Stimulated activated CD8-positive, alpha-beta memory T cell treated with anti-CD3 and anti-CD28 coated beads, Interleukin-4, amount 100 ng/mL, for 1 hour (primary cell): ENCODE measurements at places on chromosomes 2 and 18.

- DNase-seq = no peak
Observed at GRCh38 chr2:78980152-78980465, 45.4 kb upstream of the REG3G start.

GRCh38 chr2:57987835-57988573 lies 58.6 kb upstream of the VRK2 start:
- DNase-seq = no peak

- no peak for DNase-seq
Observed at GRCh38 chr2:152385650-152386049, 50.7 kb downstream of the FMNL2 start.

GRCh38 chr18:4101009-4101408 lies 354.1 kb downstream of the DLGAP1 start:
- DNase-seq = no peak

DNA sequence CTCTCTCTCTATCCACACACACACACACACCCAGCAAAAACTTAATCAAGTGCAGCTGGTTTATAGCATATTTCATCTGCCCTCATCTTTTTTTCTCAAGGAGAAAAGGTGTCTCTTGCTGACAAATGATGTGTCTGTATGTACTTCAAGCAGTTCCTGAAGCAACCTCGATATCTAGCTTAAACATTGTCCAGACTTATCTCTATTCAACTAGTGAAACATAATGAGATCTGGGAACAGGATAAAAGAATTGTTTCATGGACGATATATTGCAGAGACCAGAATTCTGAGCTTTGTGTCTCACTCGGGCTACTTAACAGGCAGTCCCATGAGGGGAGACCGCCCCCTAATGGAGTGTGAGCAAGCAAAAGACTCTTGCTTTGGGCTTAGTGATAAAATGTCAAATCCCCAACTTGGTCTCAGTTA lies 929.2 kb upstream of the SOX11 start:
- DNase-seq = no peak

- no peak for DNase-seq
Observed at GRCh38 chr18:4074647-4075046, 380.5 kb downstream of the DLGAP1 start.

GRCh38 chr2:63484481-63484880 lies 103.8 kb downstream of the WDPCP start:
- DNase-seq = no peak

- no peak for DNase-seq
Observed at GRCh38 chr2:10452956-10453904, 5.1 kb upstream of the ODC1 start.

GRCh38 chr18:31030574-31031278 lies 11.8 kb downstream of the DSC3 start:
- DNase-seq = no peak

DNA sequence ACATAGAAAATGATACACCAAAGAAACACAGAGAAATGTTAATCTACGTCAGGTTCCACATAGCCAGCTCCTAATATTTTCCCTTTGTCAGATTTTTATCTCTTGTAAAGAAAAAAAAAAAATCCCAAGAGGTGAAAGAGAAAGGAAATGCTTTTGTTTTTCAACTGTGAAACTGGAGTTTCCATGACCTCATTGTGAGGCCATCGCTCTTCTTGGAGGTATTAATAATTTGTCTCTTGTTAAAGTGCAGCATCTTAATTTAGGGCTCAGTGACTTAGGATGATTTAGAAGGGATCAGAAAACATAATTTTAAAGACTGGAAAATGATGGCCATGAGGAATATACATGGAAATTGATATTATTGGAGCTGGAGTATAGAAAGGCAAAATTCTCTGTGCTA lies 21.7 kb downstream of the ARHGAP28 start:
- DNase-seq = no peak

DNA sequence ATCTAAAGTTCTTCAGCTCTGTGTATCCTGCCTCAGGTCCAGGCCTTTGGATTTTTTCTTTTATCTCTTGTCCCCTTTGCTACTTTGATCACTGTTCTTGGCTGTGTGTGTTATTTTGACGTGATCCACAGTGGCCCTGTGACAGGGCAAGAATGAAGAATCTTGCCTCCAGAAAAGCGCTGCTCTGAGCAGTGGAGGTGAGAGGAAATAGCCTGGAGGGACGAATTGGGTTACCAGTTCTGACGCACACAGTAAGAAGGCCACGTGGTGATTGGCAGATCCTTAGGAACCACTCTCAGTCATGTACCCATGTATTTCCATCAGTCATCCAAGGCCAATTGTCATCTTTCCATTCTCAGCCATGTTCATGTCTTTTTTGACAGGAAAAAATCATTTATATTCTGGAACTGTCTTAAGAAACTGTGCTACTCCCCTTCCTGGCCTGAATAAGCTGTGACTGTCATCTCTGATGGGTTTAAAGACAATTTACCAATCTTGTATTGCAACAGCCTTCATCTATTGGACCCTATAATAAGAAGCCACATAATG lies 47.6 kb downstream of the MAPK4 start:
- DNase-seq = no peak

- DNase-seq = no peak
Observed at GRCh38 chr2:168526641-168527040, 70.6 kb downstream of the CERS6 start.

DNA sequence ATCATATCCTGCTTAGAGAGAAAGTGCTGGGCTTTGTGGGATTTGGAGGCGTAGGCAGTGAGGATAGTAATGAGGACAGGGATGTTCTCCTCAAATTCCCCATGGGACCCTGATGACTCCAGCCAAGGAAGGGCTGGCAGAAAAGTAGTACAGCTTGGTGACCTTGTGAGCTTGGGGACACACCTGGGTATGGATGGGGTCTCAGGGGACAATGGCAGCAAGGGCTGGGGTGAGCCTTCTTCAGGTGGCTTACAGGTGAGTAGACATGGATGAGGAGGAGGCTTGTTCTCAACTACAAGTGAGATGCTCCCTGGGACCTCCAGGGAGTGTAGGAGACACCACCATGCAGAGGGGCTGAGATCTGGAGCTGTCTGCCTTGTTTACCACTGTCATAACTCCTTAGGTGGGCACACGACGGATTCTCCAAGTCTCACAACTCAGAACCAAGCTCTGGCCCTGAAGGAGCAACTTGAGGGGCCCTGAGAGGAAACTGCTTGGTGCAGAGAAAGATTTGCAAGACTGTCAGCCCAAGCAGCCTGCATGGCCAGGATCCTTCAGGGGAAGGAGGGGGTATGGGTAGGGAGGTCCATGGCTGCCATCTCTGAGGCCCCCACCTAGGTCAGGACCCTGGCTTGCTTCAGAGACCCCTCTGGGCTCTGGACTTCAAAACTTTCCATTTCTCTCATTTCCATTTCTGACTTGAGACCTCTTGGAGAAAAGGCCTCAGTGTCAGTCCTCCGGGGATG lies 262.8 kb downstream of the DYSF start:
- DNase-seq = no peak

GRCh38 chr18:51425475-51425874 lies 228.0 kb upstream of the MEX3C start:
- no peak for DNase-seq

- DNase-seq = no peak
Observed at GRCh38 chr2:230601510-230601909, 111.1 kb upstream of the CAB39 start.

- no peak for DNase-seq
Observed at GRCh38 chr2:241067501-241068135, 34.5 kb downstream of the MTERF4 start.

DNA sequence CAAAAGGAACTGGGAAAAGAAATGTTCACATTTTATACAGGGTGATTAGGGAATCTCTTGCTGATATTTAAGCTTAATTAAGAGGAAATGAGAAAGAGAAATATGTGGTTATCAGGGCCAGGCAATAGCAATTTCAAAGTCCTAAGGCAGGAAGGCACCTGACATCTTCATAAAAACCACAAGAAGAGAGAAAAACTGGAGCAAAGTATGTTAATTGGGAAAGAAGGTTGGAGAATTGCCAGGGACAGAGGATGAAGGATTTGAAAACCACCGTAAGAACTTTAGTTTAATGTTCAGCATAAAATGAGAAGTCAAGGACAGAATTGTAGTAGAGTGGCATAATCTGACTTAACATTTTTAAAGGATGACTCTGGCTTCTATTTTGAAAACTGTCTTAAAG lies 691.8 kb upstream of the NRXN1 start:
- DNase-seq = no peak

DNA sequence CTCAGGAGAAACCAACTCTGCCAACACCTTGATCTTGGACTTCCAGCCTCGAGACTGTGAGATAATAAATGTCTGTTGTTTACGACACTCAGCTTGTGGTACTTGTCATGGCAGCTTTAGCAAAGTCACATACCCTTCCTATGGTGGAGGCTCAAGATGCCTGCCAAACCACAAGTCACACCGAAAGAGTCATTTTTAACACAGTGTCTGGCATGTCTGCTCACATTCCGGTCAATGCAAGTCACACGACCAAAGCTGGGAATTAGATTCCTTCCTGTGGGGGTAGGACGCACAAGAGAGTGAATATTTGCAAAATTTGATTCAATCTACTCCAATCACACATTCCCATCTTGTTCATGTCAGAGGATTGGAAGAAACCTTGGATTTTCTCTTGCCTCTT lies 24.6 kb downstream of the KCNE4 start:
- no peak for DNase-seq

DNA sequence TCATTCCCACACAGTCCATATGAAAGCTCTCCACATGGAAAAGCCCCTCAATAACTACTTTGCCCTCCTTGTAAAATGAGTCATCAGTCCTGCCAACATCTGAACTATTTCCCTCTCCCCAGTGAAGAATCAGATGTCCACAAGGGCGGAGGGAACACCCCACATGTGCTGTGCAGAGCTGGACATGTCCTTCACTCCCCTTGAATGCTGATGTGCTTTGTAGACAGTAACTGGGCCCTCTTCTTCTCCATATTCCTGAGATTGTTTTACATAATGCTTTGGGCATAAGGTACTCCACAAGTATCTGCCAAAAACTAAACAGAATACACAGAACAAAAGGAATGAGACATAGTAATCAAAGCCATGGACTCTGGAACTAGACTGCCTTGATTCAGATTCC lies 879.4 kb downstream of the BCL11A start:
- DNase-seq = no peak

DNA sequence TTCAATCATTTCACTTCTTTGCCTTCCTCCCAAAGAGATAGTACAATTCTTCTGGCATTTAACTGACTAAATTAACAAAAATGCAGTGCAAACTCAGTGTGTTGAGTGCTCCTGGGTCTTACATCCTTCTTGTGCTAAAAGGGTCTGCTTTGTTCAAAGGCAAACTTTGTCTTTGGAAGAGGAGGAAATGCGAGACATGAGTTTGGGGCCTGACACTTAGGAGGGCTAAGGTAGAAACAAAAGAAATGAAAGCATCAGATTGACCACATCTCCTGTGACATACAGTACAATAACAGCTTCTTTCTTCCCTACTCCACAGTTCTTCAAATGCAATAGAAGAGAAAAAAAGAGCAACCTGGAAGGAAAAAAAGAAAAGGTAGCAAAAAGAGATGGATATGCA lies 161.7 kb downstream of the CNTNAP5 start:
- DNase-seq = no peak

DNA sequence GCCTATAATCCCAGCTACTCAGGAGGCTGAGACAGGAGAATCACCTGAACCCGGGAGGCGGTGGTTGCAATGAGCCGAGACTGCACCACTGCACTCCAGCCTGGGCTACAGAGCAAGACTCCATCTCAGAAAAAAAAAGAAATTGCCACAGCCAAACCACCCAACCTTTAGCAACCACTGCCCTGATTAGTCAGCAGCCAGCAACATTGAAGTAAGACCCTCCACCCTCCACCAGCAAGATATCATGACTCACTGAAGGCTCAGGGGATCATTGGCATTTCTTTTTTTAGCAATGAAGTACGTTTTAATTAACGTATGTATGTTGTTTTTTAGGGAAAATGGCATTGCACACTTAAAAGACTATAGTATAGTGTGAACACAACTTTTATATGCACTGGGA lies 349.1 kb upstream of the ACVR2A start:
- DNase-seq = no peak

GRCh38 chr2:105184420-105184819 lies 57.1 kb upstream of the GPR45 start:
- no peak for DNase-seq

DNA sequence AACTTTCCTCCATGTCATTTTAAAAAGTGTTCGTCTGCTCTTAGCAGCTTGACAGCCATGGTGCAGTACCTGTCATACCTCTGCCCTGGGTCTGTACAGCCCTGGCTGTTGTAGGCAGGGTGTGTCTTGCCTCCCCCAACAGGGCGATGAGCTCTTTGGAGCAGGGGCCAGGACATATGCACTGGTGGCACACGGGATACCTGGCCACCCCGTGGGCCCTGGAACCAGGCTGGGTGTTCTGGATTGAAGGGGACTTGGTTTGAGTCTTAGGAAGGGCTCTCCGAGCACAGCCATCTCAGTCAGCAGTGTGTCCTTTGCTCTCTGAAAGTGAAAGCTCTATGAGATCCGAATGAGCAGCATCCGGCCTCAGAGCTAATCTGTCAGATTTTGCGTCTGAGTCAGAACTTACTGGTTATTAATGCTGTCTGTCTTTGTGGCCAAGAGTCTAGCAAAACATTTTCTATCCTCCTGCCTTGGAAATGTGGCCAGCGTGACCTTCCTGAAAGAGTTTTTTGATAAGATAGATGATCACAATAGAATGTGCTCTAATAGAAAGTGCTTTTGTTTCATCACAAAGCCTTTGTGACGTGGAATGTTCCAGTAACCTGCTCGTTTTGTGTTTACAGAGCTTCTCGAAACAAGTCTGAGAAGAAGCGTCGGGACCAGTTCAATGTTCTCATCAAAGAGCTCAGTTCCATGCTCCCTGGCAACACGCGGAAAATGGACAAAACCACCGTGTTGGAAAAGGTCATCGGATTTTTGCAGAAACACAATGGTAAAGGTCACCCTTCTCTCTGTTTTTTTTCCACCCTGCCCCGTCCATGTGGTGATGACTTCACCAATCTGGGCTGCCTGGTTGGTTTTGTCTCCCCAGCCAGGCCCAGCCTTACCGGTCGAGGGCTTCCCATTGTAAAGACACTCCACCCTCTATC lies 77.3 kb upstream of the RPL31 start:
- DNase-seq = no peak

DNA sequence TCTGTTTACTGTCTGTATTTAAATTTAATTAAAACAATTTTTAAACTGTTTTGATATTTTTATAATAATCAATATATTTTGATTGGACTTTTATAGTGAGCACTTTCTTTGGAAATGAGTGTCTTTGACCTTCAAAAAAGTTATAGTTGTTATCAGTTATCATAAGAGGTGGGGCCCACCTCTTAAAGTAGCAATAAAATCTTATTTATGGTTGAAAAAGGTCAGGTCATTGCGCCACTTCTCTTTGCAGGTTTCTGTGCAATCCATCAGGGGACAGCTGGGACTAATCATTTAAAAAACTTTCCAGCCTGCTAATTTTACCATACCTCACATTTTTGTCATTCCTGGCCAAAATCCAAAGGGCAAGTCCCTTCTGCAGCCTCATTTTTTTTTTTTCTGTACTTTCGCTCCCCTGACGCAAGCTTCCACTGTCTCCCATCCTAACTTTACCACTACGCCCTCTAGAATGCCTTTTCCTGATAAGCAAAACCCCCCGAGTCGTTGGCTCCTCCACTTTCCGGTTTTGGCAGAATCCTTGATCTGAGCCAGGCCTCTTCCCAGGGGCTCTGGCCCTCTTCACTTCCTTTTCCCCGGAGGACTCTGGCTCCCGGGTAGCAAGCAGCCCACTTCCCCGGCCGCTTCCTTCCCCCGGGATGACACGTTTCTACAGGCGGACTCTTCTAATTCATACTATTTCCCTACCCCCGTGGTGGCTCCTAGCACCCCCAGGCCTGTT lies 1.1 kb upstream of the SEH1L start:
- DNase-seq = no peak

GRCh38 chr18:55343396-55344073 lies 244.5 kb downstream of the TCF4 start:
- DNase-seq = no peak
